Esophagus muscularis mucosa (tissue), 4 donors: ENCODE measurements at places on chromosomes 6 and 20. TPM values are rescaled to one million over a fixed set of nuclear protein-coding genes. Genes with fewer than 3 reads are reported as not detected.

The MYCT1 gene
- 7.5 TPM for total RNA-seq

The PRR18 gene
- not detected for total RNA-seq

DNA sequence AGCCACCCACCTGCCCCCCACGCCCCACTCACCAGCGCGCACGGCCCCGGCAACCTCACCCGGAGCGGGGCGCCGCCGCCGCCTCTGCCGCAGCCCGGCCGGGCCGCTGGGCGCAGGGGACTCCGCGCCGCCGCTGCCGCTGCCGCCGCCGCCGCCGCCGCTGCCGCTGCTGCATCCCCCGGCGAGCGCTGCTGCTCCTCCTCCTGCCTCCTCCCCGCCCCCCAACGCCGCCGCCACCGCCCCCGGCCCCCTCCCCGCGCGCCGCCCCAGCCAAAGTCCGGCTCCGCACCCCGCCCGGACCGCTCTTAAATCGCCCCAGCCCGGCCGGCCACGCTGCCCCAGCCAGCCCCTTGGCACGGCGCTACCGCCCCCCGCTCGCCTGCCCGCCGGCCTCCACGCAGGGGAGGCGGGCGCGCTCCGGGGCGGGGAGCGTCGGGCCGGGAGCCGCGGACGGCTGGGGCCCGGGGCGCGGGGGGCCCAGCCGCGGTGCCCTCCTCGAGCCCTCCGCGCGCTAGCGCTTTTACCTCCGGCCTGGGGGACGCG lies at the start of gene SULF2:
Gene SULF2, minus strand, starts transcription at position 171 of the 543 bp plus-strand sequence. CDS start 28,118 bp downstream, outside the sequence.
- H3K4me3 ChIP-seq = peak within 1 kb of the TSS; percentile 84
- peaks cover 65% of the 10 kb centered on the region for H3K4me1 ChIP-seq
- no peak for DNase-seq
- H3K27me3 ChIP-seq = no peaks in the 10 kb centered on the region
- H3K27ac ChIP-seq = peak within 1 kb of the TSS; percentile 94

The NRM gene
- 4.6 TPM for total RNA-seq

The PRDM13 gene
- total RNA-seq = not detected

- no peaks in the 10 kb centered on the region for H3K36me3 ChIP-seq
- no peak for DNase-seq
- H3K27ac ChIP-seq = no peak overlapping the region
- H3K4me1 ChIP-seq = no peaks in the 10 kb centered on the region
- H3K27me3 ChIP-seq = no peaks in the 10 kb centered on the region
Observed at GRCh38 chr6:138206862-138207261, 11.4 kb downstream of the PBOV1 start.

DNA sequence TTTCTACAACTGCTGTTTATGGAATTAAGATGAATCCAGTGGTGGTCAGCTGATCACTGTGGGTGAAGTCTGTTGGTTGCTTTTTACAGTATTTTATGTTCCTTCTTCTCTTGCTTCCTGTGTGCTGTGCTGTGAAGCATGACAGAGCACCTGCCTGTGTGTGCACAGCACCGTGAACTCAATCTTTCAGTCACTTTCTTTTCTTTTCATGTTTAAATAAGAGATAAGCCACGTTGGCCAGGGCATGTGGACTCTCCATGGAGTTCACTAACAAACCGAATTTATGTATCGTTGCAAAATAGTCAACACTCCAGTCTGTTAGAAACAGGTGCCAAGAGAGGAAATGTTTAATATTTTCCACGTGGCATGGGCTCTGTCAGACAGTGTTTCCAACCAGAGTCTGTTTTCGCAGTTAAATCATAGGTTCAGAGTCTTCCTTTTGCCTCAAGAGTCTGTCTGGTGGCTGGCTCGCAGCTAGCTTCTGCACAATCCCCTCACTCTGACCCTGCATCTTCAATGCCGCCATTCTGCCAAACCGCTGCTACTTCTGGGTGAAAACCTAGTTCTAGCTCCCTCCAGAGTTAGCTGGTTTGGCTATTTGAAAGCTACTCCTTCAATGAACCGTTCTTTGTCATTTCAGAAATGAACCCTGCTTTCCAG lies 73.2 kb downstream of the QRSL1 start:
- H3K27ac ChIP-seq = no peak overlapping the region
- H3K36me3 ChIP-seq = no peaks in the 10 kb centered on the region
- H3K4me1 ChIP-seq = no peaks in the 10 kb centered on the region
- no peaks in the 10 kb centered on the region for H3K27me3 ChIP-seq

DNA sequence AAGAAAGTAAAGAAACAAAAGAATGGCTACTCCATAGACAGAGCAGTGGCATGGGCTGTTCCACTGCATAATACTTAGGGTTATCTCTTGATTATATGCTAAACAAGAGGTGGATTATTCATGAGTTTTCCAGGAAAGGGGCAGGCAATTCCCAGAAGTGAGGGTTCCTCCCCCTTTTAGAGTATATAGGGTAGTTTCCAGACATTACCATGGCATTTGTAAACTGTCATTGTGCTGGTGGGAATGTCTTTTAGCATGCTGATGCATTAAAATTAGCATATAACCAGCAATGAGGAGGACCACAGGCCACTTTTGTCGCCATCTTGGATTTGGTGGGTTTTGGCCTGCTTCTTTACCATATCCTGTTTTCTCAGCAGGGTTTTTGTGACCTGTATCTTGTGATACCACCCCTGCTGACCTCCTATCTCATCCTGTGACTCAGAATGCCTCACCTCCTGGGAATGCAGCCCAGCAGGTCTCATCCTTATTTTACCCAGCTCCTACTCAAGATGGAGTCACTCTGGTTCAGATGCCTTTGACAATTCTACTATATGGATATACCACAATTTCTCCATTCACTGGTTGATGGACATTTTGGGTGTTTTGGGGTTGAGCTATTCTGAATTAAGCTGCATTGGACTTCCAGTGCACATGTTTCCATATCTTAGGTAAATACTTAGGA lies 280.6 kb downstream of the FARS2 start:
- no peak overlapping the region for H3K27ac ChIP-seq
- DNase-seq = no peak
- H3K36me3 ChIP-seq = peaks cover 4% of the 10 kb centered on the region

DNA sequence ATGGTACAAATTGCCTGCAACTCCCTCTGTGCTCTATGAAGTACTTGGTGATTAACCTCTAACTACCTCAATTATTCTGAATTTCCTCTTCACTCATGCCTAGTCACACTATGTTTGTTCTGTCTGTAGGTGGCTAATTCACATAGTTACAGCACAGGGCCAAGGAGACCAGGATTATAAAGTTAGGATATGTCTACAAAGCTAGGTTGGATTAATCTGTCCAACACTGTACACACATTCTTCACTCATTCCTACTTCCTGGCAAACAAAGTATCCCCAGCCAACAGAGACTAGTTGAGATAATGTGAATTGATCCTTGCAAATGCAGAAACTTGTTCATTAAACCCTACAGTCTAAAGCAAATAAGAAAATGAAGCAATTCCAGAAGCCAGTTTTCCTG lies 269.8 kb downstream of the HACE1 start:
- H3K36me3 ChIP-seq = no peaks in the 10 kb centered on the region
- no peak overlapping the region for H3K4me3 ChIP-seq
- H3K27me3 ChIP-seq = no peaks in the 10 kb centered on the region
- no peak overlapping the region for H3K27ac ChIP-seq
- H3K4me1 ChIP-seq = no peaks in the 10 kb centered on the region
- DNase-seq = no peak

- H3K4me1 ChIP-seq = no peaks in the 10 kb centered on the region
- no peak for DNase-seq
- H3K4me3 ChIP-seq = no peak overlapping the region
- no peaks in the 10 kb centered on the region for H3K27me3 ChIP-seq
Observed at GRCh38 chr6:98547634-98548033, 286.7 kb upstream of the POU3F2 start.

DNA sequence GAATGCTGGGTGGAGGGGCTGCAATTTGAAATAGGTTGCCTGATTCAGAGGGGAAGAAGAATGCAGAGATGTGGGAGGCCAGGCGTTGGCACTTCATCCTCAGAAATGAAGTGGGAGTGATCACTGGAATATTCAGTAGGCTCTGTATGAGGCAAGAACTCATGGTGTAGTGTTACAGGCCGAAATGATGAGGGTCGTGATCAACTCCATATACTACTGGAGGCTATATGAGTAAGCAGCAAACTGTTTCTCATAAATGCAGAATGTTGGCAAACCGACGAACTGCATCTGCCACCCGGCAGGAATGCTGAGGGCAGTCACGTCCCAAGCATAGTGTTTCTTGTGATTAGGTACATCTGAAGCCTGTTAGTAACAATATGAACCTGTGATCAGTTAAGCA lies 12.7 kb downstream of the KCNS1 start:
- DNase-seq = no peak
- H3K4me1 ChIP-seq = no peaks in the 10 kb centered on the region
- no peak overlapping the region for H3K4me3 ChIP-seq
- H3K27me3 ChIP-seq = no peaks in the 10 kb centered on the region
- peaks cover 9% of the 10 kb centered on the region for H3K36me3 ChIP-seq

DNA sequence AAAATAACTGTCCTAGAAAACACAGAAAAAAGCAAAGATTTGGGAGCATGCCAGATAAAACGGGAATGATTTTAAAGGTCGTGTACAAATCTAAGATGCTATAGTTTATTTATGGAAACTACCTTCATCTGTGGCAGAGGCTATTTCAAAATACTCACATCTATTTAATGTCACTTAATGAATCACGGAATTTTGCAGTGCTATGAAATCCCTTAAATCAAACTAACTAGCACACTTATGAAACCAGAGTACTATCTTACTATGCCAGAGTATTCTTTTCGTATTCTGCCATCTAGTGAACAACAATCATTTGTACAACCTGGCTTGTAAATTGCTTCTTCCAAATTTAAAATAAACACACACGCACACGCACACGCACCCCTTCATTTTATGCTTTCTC lies 77.9 kb upstream of the BMP5 start:
- no peaks in the 10 kb centered on the region for H3K36me3 ChIP-seq
- H3K4me1 ChIP-seq = no peaks in the 10 kb centered on the region
- H3K4me3 ChIP-seq = peak overlapping the region; percentile 16
- H3K27me3 ChIP-seq = no peaks in the 10 kb centered on the region
- DNase-seq = no peak

DNA sequence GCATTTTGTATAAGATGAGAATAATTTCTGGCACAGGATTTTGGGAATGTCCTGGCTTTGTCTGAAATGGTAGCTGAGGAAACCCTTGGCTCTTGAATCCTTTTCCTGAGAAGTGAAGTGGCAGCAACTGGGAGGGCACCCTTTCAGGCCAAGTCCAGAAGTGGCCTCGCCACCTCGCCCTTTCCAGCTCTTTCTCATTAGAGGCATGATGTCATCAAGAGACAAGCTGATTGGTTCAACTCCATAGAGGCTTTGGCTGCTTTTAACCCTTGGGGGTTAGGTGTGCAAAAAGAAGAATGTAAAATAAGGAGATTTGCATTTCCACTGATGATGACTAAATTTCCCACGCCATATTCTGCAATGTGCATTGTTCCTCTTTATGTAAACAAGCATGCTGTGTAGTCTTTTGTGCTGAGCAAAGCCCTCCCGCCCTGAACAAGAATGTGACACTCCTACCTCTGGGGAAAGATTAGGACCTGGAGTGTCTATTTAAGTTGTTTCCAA lies 116.5 kb downstream of the TCP11 start:
- no peaks in the 10 kb centered on the region for H3K27me3 ChIP-seq
- H3K4me3 ChIP-seq = peak overlapping the region; percentile 71
- DNase-seq = no peak
- peaks cover 98% of the 10 kb centered on the region for H3K4me1 ChIP-seq
- peak overlapping the region; percentile 97 for H3K27ac ChIP-seq

DNA sequence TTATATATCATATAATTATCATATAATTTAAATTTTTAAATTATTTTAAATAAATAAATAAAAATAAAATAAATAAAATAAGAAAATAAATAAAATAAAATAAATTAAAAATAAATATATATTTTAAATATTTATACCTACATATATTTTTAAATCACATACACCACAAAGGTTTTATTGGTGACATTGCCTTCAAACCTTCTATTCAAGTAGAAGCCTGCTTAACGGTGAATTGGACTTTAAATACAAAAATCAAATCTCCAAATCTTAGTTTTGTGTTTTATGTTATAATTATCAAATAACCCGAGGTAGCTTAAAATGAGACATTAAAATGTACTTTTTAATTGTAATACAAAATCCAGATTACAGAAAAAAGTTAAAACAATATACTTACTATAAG lies 1137.8 kb downstream of the HACE1 start:
- DNase-seq = no peak
- no peaks in the 10 kb centered on the region for H3K4me1 ChIP-seq
- no peaks in the 10 kb centered on the region for H3K36me3 ChIP-seq
- H3K27ac ChIP-seq = no peak overlapping the region

DNA sequence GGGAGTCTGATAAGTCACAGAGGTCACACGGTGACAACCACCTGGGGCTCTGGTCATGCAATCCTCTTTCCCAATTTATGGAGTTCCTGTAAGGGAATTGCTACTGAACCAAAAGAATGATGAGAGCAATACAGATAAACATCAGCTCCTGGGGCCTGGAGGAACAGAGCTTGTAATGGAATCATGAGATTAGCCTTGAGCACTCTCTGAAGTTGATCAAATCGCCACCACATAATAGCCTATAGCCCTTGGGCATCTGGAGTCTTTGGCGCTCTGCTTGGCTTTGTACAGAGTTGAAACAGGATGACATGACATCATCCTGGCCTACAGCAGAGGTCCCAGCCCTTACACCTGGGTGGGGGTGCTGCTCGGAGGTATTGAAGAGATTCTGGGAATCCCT lies 154.3 kb upstream of the DTNBP1 start:
- H3K27ac ChIP-seq = no peak overlapping the region
- H3K27me3 ChIP-seq = peaks cover 5% of the 10 kb centered on the region
- H3K4me1 ChIP-seq = no peaks in the 10 kb centered on the region
- DNase-seq = no peak
- no peaks in the 10 kb centered on the region for H3K36me3 ChIP-seq
- no peak overlapping the region for H3K4me3 ChIP-seq

- no peak overlapping the region for H3K27ac ChIP-seq
- H3K27me3 ChIP-seq = no peaks in the 10 kb centered on the region
- no peaks in the 10 kb centered on the region for H3K36me3 ChIP-seq
- no peak for DNase-seq
Observed at GRCh38 chr6:103874575-103874974, 985.1 kb downstream of the HACE1 start.

- H3K4me1 ChIP-seq = peaks cover 36% of the 10 kb centered on the region
- H3K27me3 ChIP-seq = no peaks in the 10 kb centered on the region
- H3K4me3 ChIP-seq = no peak overlapping the region
- H3K27ac ChIP-seq = no peak overlapping the region
- H3K36me3 ChIP-seq = no peaks in the 10 kb centered on the region
Observed at GRCh38 chr20:36149469-36149868, 5.1 kb upstream of the EPB41L1 start.
